Heart left ventricle (tissue), 16 donors: ENCODE measurements at places on chromosomes 1 and 21. TPM values are rescaled to one million over a fixed set of nuclear protein-coding genes. Genes with fewer than 3 reads are reported as not detected.

- no peak for DNase-seq
These were observed 58.6 kb upstream of the GJB5 start for GRCh38 chr1:34696230-34696629.

DNA sequence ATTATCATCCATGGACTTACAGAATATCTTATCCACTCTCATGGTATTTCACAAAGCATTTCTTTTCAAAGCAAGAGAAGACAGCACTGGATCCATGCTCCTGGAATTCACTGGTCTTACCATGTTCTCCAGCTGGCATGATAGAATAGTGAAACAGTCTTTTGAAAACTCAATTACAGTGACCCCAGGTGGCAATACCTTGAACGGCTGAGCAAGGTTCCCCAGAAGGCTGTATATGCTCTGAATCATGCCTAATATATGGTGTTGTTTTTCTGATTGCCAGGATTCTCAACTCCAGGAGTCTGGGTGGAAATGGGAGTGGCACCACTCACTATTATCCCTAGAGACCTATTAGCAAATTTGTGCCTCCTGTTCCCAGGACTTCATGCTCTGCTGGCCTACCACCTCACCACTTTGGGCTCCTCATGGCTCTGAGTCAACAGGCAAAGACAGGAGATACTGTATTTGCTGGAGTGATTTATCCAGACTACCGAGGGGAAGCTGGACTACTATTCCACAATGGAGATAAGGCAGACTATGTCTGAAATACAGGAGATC is 87.6 kb downstream of the CATSPERE start:
- DNase-seq: no peak

- no peak for DNase-seq
These were observed 24.9 kb upstream of the PODN start for GRCh38 chr1:53037159-53037558.

DNA sequence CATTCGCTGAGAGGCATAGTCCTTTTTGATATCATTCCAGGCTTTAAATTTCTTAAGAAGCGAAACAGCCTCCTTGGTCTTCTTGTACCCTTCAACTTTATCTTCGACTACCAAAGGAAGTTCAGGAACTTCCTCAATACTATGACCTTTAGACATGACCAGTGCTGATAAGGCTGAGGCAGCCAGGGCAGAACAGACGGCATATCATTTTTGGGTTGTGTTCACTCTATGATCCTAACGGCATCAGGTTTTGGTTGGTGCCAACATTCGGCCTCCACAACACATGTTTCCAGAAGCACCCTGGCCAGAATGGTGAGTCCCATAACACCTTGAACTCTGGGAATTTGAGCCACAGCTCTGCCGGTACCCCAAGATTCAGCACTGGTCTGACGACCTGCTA is 31.4 kb upstream of the MYOC start:
- no peak for DNase-seq

- no peak for DNase-seq
These were observed 63.9 kb downstream of the TEX35 start for GRCh38 chr1:178576841-178577240.

DNA sequence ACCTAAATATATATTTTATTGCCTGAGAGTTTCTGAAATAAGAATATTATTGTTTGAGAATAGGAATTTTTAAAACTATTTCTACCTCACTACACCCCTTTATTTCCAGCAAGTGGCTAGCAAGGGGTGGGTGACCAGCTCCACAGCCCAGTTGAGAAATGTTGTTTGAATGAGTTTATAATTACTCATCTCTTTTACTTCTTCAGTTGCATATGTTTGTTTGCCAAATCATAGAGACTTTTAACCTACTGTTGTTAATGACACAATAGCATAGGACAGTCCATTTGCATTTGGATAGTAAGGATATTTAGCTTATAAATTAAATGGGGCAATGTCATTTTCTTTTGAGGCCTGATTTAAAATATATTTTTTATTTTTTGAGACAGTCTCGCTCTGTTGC is 127.8 kb downstream of the NRDC start:
- DNase-seq: no peak

GRCh38 chr1:237000191-237000590 is 4.0 kb downstream of the MT1HL1 start:
- no peak for DNase-seq

DNA sequence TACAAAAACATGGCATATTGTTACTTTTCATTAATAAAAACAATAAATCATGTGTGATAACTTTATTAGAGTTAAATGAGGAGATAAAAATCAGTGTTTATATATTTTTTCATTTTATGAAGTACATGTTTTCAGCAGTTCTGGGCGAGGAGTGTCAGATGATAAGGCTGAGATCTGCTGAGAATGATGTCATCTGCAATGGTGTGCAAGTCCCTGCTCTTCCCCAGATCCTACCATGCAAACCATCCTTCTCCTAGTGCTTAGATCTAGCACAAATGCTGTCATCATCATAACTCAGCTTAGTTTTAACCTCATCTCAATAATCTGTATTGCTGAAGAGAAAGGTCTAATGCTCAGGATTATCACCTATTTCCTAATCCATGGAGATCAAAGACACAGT is 214.4 kb upstream of the DAB1 start:
- DNase-seq: no peak

GRCh38 chr1:6448749-6449631 is 17.0 kb downstream of the TNFRSF25 start:
- no peak for DNase-seq

DNA sequence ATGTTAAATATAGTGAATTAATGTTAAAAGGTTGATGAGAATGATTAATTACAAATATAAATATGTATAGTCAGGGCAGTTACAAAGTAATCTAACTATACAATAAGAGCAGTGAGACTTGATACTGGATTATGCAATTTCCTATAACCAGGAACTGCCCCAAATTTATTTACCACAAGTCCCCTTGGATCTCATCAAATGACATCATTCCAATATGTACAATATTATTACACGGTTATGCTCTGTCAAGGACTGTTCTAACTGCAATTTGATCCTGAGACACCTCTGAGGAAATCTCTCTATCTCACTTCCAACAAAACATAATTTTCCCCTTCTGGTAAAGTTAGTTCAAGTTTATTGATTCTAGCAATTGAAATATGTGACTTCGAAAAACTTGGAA is 917.6 kb downstream of the NCAM2 start:
- no peak for DNase-seq

GRCh38 chr1:169298441-169298840 is 69.2 kb downstream of the NME7 start:
- DNase-seq: no peak

- no peak for DNase-seq
These were observed 54.8 kb downstream of the CTTNBP2NL start for GRCh38 chr1:112450773-112451172.

DNA sequence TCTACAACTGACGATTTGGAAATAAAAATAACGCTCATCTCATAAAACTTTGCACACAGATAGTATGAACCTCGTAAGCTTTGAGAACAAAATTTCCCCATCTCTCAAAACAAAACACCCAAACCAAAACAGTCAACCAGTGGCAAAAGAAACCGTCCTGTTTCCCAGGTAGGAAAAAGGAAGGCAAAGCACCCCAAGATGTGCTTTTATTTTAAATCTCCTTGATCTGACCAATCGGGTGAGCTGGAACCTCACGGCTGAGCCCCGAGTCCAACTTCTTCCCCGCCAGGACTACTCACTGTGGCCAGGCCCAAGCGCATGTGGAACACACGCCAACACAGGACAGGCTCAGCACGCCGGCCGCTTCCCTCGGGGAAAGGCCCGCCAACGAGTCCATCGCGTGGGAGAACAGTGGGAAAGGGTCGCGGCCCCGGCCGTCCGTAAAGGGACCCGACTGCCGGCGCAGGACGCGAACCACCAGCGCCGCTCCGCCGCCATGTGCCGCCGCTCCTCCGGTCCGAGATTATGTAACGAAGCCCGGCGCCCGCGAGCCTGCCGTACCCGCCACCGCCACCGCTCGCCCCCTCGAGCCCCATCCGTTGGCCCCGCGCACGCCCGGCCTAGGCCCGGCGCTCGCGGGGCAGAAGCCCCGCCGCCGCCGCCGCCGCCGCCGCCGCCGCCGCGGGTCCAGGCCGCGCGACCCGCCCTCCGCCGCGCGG is 759 bp downstream of the AHCTF1 start:
- peak; percentile 77 for DNase-seq

DNA sequence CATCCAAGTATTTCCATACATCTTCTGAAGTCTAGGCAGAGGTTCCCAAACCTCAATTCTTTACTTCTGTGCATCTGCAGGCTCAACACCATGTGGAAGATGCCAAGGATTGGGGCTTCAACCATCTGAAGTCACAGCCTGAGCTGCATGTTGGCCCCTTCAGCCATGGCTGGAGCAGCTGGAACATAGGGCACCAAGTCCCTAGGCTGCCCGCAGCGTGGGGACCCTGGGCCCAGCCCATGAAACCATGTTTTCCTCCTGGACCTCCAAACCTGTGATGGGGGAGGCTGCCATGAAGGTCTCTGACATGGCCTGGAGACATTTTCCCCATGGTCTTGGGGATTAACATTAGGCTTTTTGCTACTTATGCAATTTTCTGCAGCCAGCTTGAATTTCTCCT is 729.8 kb downstream of the KCNT2 start:
- DNase-seq: no peak

DNA sequence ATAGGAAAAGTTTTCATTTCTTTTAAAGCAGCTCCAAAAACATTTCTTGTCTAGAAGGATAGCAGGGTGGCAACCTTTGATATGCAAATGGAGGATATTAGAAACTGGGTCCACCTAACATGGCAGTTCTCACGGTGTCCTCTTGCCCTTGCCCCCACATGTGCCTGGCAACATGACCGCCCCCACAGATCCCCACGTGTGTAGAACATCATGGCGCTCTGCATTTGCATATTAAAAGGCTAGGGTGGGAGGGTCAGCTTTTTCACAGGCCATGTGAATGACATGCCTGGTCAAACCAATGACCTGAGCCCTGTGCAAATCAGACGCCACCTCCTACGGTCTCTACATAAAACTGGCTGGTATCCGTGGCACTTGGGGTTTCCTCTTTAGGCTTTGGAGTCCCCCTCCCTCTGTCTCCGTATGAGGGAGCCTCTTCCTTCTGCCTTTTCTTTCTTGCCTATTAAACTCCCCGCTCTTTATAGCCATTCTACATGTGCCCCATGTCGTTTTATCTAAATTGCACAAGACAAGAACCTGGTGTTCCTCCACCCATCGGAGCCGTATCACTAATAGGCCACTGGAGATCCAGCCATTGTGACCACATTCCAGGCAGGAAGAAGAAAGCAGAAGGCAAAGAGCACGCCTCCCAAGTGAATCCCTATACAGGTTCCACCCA is 71.3 kb downstream of the WDR4 start:
- no peak for DNase-seq

- no peak for DNase-seq
These were observed 61.5 kb downstream of the TOR3A start for GRCh38 chr1:179143322-179143721.

DNA sequence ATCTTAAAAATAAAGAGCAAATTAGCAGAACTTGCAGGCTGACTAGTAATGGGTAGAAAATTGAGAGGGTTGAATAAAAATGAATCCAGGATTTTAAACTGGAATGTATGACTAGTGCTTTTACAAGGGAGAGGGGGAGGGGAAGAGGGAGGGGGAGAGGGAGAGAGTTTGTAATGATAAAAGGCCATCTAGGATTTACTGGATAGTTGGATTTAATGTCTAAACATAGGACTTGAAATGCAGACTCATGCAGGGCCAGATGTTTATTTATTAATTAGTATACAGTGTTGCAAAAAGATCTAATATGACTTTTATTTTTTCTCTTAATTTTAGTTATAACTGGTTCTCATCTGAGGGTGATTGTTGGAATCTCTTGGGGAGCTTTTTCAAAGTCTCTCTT is 4.3 kb downstream of the ZNF326 start:
- DNase-seq: no peak

- DNase-seq: no peak
These were observed 7.1 kb upstream of the DDI2 start for GRCh38 chr1:15610167-15610566.

Gene HES2
- not detected for total RNA-seq

Gene FMO4
- total RNA-seq: 7.9 TPM

Gene LRRC71
- total RNA-seq: not detected

Gene ACTL8
- not detected for total RNA-seq

Gene SEC22B
- 10.6 TPM for total RNA-seq

Gene AJAP1
- 0.67 TPM for total RNA-seq

Gene FOXO6
- total RNA-seq: 0.69 TPM
